ENCODE measurements at places on chromosomes 7 and 10.

- no peak for DNase-seq
These were observed 38.8 kb downstream of the CDHR3 start for GRCh38 chr7:106001886-106002285.

DNA sequence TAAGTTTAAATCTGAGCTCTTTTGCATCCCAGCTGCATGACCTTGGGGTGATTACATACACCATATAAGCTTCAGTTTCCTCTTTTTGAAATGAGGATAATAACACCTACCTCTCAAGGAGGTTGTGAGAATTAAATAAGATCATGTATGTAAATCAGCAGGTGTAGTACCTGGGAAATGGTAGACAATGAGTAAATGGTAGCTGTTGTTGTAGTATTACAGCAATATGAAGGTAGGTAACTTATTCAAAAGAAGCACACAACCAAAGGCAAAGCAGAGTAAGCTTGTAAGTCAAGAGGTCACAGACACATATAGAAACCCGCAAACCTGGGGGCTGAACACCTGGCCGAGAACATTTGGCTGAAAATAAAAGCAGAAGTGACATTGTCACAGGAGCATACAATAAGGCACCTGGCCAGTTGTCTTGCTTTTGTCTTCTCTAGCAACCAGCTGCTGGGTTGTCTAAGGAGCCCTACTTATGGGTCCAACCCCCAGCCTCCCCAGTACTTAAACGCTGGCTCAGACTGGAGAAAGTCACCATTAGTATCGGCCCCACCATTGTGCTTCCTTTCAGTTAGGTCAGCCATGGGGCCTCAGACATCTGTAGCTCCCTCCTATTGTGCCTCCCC is 203.6 kb upstream of the MKLN1 start:
- no peak for DNase-seq

DNA sequence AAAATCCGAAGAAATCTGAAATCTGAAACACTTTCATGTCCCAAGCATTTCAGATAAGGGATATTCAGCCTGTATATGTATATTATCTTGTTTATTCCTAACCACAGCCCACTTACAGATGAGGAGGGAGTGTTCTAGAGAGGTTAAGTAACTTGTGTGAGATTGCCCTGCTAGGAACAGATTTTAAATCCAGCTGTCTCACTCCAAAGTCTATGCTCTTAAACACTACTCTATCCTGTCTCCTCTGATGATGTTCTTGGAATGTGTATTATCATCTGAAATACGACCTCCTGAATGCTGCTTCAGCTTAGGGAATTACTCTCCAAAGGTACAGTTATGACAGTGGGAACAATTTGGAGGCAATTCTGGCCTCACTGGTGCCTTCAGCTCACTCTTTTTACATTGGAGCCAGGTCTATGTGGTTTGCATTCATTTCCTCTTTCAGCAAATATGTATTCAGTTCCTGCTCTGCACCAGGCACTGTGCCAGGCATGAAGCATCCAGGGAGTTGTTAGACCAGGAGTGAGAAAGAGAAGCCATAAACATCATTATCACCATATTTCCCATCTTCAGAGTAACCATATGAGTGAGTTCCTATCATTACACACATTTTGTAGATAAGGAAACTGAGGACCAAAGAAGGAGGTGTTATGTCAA is 70.2 kb downstream of the NOC3L start:
- peak; percentile 72 for DNase-seq

DNA sequence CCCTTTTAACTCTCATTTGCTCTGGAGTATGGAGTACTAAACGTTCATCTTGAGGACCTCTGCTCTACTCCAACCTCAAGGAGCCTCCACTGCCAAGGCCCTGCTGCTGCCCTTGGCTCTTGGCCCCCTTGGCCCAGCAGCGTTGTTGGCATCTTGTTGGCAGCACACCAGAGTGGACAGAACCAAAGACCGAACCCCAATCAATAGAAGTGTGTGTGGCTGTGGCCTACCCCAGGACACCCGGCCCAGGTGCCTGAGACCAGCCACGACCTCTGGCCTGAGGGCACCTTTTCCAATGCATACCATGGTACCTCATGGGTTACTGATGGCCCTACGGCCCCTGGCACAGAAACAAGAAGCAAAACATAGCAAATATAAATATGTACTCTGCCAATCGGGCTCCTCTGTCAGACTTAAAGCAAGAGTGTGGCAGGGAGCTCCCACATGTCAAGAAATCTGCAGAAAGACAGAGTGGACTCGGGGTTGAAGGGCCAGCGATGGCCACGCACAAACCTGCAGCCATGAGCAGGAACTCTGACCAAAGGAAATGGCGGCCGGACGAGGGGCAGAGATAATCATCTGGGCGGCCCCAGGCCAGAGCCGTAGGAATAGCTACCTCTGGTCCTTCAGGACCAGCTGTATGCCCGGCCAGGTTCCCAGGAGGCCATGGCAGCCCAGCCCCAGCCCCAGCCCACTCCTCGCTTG is 2.9 kb downstream of the NPC1L1 start:
- DNase-seq: no peak

DNA sequence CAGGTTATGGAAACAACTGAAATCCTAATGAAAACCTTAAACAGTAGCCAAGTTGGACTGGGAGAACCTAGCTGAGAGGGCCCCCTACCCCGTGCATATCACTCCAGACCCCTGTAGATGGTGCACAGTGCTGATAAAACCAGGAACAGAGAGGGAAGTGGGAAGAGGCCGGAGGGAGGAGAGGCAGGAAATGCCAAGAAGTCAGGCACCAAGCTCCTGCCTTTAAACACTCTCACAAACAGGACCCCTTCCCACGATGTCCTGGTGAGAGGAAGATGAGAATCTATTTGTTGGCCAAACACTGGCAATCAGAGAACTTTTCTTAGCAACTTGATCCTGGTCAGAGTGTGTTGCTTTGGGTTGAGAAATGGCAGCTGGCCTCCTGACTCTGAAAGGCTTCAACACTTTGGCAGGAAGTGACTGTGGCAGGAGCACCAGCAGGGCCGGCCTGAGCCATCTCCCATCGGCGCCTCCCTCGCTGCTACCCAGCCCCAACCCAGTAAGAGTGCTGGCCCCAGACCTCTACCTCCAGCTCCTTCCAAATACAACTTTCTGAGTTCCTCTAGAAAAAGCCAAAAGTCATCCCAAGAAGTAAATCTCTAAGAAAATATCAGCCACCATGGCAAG is 39.5 kb downstream of the GSDME start:
- no peak for DNase-seq

DNA sequence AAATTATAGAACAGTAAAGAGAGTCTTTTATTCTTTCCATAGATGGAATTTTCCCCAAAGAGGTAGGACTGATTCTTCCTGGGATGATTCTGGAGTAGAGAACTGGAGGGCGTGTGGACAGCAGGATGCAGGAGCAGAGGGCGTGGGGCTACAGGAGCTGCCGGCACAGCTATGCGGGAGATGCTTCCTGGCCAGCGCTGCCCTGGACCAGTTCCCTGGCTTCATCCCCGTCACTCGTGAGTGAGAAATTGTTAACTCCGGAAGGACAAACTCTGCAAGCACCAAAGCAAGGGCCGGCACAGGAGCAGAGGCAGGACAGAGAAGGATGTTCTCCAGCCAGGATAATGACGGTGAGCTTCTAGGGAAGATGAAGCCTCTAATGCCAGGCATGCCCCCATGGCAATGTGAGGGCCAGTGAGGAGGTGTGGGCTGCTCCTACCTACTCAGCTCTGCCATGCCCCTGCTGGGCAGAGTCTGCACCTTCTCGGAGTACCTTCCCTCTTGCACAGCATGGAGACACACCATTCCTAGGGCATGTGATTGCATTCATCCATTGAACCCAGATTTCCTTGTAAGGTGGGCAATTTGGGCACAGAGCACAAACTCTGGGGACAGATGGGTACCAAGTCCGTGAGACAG is 760.9 kb upstream of the IGFBP3 start:
- DNase-seq: no peak

DNA sequence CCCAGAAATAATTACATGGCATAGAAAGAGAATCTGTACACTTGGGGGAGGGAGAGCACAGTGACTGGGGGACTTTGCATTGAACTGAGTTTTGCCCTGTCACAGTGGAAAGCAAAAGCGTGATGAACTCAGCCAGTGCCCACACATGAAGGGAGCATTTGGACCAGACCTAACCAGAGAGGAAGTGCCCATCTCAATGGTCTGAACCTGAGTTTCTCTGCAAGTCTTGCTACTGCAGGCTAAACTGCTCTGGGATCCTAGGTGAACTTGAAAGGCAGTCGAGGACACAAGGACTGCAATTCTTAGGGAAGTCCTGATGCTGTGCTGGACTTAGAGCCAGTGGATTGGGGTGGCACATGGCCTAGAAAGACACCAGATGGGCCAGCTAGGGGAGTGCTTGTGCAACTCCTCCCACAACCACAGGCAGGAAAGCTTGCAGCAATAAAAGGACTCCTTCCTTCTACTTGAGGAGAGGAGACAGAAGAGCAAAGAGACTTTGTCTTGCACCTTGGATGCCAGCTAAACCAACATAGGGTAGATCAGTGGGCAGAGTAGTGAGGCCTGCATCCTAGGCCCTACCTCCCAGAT is 259.0 kb downstream of the GRM8 start:
- DNase-seq: no peak

- DNase-seq: no peak
These were observed 16.7 kb upstream of the ABCC2 start for GRCh38 chr10:99765672-99766301.

GRCh38 chr10:111148440-111148839 is 71.6 kb downstream of the ADRA2A start:
- no peak for DNase-seq

DNA sequence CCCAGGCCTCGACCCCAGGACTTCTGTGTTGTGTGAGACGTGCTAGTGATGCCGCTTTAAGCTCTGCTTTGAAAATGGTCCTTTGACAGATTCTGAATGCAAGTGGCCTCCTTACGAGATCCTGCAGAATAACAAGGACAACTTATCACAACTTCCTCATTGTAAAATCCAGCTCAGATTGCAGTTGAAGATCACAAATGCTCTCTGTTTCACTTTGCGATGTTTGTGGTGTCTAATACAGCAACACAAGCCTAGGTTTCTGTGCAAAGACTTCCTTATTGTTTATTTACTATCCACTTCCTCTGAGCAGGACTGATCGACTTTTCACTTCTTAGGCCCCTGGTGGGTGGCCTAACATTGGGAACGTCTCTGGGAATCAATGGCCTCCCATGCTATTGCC is 31.7 kb upstream of the INSIG1 start:
- DNase-seq: no peak

- no peak for DNase-seq
These were observed 18.8 kb upstream of the SH2D4B start for GRCh38 chr10:80518807-80519360.

- no peak for DNase-seq
These were observed 108.5 kb downstream of the HBP1 start for GRCh38 chr7:107277331-107277730.

DNA sequence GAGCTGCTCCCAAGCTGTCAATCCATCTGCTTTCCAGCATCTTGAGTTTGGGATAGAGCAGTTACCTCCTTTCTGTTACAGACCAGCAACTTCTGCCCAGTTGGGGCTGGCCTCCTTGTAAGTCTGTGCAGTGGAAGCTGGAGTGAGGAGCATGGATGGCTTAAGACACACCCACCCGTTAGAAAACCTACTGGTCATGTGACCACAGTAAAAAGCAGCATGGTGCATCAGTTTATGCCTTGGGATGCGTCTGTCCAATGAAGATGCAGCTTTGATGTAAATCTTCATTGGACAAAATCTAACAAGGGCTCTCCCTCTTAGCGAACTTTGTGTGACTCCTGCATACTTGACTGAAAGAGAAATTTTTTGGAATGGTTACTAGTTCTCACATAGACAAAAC is 453.5 kb downstream of the TYW1 start:
- no peak for DNase-seq

DNA sequence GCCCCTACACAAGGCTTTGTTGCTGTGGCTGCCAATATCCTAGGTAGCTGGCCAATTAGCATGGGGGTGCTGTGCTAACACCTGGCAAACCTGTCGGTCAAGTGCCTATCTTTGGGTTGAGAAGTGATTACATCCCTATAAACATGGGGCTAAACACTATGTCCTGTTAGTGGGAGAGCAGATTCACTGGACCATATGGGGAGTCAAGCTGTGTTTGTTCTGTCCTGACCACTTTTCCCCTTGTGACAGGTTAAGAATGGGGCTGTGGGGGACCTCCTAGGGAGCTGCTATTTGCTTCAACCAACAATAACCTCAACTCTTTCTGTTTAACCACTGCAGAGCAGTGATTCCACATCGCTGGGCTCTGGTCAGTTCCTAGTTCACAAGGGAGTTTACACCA is 151.5 kb upstream of the AOAH start:
- DNase-seq: no peak
